HFF-Myc (cell line): ENCODE measurements at places on chromosomes 7 and 10.

- DNase-seq: no peak
Measured at GRCh38 chr7:126489874-126490273, 762.9 kb downstream of the GRM8 start.

DNA sequence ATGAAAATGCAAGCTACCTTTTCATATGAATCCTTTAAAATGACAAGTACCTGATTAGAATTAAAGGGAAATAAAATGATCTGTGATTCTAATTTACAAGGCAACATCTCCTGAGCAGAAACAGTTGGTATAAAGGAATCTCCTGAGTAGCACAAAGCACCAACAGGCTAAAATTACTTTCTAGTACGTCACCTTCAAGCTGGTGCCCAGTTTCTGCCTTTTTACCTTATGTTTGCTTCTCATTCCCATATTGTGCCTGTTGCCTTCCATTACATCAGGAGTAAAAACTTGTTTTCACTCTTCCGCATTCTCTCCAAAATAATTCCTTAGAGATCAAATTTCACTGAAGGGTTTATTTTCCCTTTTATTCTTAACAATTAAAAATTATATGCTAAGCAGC lies 587.1 kb upstream of the KCND2 start:
- DNase-seq: no peak

- no peak for DNase-seq
Measured at GRCh38 chr7:26930845-26931244, 66.5 kb upstream of the SKAP2 start.

GRCh38 chr7:323410-323809 lies 33.4 kb downstream of the FOXL3 start:
- DNase-seq: no peak

GRCh38 chr7:129332254-129333035 lies 101.8 kb upstream of the STRIP2 start:
- peak; percentile 9 for DNase-seq

DNA sequence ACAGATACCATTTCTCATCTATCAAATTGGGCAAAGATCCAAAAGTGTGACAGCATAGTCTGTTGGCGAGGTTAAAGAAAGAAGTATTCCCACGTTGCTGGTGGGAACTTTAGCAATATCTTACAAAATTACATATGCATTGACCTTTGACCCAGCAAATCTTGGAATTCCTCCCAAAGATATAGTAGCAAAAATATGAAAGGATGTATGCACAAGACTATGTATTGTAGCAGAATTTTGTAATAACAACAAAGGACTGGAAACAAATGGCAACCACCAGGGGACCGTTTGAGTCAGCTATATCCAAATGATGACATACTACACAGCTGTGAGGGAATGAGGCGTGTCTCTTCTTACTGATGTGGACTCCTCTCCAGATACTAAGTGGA lies 50.2 kb downstream of the KCNH2 start:
- no peak for DNase-seq

DNA sequence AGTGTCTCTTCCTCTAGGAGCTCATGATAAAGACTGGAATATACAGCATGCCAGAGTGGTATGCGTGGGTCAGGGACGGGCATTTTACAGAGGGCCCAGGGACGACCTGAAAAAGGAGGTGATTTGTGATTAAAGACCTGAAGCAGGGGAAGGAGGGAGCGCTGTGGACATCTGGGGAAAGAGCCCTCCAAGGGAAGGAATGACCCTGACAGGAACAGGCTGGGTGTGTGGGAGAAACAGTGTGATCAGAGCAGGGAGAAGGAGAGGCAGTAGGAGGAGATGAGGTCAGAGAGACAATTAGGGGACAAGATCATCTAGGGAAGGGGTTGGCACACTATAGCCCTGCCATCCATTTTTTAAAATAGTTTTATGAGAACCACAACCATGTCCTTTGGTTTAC lies 3.4 kb upstream of the RASSF4 start:
- no peak for DNase-seq

DNA sequence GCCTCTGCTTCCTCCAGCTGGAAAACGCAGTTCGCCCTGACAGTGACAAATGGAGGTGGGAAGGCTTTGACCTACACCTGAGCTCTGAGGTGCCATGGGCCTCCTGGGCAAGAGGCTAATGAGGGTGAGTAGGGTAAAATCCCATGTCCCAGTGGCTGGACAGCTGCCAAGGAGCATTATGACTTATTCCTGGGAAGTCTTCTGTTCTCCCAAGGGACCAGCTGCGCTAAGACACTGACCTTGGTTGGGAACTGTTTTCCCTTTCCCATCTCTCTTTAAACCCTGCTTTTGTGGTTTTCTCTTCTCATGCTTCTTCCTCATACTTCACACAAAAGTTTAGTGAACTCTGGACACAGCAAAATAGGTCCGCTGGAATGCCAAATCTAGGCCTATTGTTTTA lies 72.6 kb downstream of the COPG2 start:
- DNase-seq: no peak

- no peak for DNase-seq
Measured at GRCh38 chr7:158710651-158711102, 6.1 kb upstream of the NCAPG2 start.

DNA sequence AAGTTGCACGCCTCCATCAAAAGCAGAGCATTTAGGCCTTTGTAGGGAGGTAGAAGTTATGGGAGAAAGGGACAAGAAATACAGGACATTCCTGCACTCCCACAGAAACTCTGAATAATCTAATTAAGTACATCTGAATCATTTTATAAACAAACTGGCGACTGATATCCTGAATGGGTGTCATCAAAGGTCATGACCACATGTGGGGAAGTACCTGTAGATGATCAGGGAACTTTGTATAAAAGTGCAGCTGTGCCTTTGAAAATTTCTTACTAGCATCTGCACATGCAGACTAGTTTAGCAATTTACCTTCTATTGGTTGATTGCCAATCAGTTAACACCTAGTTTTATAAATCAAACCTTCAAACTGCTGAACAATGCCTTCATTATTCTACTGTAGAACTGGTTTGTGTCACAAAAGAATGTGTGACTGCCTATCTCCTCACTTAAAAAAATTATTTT lies 17.1 kb downstream of the STEAP4 start:
- DNase-seq: no peak

DNA sequence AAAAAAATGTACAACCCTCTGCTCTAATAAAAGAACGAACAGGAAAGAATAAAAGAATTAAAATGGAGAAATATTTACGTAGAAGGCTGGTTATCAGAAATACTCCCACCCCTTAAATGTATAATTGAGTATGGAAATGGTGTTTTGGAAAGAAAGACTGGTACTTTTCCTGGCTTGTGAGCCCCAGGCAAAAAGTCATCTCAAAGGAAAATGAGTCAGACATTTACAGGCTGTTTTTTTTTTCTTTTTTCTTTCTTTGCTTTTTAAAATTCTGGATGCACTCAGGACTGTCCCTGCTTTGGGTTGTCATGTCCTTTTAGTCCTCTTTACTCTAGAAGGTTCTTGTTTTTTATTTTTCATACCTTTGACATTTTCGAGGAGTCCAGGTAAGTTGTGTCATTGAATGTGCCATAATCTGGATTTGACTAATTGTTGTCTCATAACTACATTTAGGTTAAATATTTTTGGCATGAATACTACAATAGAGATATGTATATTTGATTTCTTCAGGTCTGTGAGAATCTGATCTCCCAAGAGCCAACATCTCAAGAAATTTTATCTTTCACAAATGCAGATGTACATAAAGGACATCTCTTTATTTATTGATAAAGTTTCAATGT lies 313.0 kb upstream of the GLI3 start:
- no peak for DNase-seq

GRCh38 chr10:91317541-91317940 lies 92.6 kb upstream of the HECTD2 start:
- no peak for DNase-seq

GRCh38 chr10:32938554-32939061 lies 19.4 kb downstream of the ITGB1 start:
- no peak for DNase-seq

DNA sequence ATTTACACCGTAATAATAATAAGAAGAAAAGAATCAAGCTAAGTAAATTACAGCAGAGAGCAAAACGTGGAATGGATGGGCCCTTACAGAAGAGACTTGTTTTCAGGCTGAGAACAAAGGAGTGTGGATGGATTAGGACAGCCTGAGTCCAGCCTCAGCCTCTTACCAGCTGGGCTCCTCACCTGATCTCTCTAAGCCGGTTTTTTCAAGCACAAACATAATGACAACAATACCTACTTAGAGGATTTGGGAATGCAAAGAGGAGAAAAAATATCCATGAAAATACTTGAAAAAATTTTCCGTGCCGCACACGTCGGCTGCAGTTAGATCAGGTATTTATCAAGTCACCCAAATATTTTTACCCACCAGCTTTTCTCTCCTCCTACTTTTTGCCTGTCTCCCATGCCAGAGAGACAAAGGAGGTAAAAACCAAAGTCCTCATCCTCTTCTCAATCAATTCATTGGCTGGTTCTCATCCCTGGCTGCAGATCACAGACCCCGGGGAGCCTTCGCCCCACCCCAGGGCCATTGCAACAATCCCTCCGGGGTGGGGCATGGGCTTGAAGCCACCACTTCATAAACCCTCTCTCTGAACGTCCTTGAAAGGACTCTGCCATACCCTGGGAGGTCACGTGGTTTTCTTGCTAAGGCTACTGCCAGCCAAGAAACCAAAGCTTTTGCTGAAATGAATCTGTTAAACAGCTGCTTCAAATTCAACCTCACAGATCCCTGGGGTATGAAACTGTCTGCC lies 29.7 kb upstream of the GTF2I start:
- no peak for DNase-seq

GRCh38 chr7:128887169-128888038 lies 23.1 kb downstream of the KCP start:
- DNase-seq: no peak

DNA sequence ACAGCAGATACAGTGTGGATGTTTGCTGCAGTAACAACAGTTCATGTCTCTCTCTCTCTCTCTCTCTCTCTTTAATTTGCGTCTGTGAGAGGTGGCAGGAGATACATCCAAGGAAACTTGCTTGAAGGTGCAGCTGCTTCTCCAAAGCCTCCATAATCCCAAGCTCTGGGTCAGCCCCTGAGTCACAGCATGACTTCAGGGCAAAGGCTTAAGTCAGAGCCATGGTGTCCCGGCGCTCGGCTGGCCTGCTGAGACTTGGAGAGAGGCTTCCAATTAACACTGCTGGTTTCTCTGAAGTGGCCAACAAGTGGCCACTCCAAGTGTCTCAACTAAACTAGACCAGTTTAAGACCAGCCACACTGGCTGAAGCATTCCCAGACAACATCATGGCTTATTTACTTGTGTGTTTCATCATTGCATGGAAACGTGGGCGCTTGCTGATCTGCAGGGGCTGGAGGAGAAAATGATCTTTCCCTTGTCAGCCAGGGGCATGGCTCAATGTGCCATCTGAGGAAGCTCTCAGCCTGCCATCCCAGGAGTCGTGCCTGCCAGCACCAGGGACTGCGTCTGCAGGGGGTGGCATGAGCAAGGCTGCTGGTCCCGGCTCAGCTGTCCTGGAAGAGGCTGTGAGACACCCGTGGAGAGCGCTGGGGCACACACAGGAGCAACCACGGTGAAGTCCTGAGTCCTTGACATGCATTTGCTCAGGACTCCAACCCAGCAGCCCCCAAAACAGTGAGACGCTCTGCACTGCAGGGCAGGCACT lies 254.2 kb downstream of the COBL start:
- DNase-seq: no peak

GRCh38 chr7:151168787-151169162 lies 1.3 kb upstream of the GBX1 start:
- DNase-seq: no peak

DNA sequence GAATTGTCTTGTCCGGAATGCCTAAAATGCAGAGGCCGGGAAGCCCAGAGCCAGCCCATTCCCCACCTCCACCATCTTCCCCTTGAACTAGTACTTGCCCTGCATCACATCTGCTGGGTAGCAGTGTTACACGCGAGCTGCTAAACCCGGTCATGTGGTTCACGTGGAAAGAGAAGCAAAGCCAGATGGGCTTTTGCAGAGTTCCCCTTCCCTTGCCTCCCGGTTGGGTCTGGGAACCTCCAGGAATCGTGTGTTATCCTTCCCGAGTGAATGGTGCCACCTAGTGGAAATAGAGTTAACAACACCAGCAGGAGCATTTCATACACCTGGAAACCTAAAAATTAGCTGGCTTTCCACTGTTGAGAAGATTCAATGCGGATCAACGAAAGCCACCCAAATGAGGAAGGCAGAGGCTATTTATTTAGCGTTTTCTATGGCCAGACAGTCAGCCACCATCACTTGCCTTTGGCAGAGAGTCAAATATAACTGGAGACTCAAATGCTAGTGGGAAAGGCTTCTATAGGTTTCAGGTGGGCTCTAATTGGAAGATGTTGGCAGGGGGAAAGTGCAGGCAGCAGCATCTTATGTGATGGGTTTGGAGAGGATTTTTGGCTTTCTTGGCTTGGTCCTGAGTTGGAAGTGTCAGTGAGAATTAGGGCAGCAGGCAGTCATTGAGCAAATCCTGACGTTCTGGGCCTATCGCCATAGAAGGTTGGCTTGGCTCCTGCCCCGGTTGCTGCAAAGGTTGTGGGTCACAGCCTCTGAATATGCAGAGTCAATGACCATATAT lies 12.9 kb upstream of the DENND2A start:
- DNase-seq: peak; percentile 86

DNA sequence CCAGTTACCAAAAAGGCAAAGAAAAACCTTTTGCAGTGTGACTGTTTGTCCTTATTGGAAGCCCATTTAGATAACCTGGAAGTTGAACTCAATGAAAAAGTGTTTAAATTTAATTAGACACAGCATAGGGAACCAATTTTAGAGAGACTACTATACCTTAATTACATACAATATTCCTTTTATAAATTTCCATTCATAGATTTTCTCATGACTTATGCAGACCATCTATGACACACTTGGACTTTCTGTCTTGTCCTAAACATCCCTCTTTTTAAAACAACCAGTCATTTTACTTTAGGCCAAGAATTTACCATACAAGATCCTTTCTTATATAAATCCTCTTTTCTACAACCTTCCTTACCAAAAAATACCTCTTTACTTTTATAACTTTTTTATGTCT lies 61.6 kb downstream of the MTURN start:
- no peak for DNase-seq

DNA sequence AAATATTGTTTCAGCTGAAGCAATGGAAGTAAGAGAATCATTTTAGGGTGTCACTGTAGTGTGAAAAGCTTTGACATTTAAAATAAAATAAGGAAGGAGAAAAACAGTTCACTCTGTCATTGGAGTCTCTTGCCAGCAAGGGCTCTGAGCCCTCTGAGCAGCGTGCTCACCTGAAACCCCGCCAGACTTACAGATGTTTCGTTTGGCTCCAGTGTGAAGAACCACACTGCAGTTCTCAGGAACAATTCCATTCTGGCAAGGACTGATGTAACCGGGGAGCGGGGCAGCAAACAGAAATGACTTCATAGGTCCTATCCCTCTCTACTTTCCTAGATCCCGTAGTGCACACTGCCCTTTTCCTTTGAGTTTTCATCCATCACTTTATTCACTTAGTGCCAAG lies 164.3 kb downstream of the CELF2 start:
- no peak for DNase-seq

GRCh38 chr7:105839266-105839665 lies 37.1 kb downstream of the ATXN7L1 start:
- no peak for DNase-seq

- no peak for DNase-seq
Measured at GRCh38 chr10:45592926-45593325, 79.6 kb downstream of the ZFAND4 start.

GRCh38 chr7:76371396-76371795 lies 12.6 kb upstream of the YWHAG start:
- no peak for DNase-seq
